ENCODE measurements at places on chromosomes 5 and 9.

- DNase-seq: no peak
Measured at GRCh38 chr9:86549401-86549811, 195.2 kb upstream of the TUT7 start.

DNA sequence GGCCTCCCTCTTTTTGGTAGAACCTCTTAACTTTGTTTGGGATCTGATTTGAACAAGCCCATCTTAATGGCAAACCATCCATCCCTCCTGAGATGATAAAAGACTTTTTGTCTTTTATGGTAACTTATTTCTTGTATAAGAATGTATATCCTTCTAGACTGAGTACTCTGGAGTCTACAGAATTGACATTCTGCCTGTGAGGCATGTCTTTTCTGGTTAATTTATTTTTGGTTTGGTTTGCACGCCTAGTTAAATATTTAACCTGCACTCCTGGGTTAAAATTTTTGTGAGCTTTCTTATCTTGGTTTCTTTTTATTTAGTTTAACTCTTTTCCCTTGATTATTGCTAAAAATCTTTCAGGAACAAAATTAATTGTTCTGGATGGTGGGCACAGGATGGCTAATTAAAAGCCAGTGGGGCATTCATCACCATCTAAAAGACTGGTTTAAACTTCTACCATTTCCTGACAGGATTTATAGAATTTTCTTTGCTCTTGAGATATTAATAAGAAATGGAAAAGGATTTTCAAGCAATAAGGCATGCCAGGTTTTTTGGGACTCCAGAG is 50.3 kb downstream of the PHAX start:
- no peak for DNase-seq

GRCh38 chr9:122333169-122333808 is 37.5 kb upstream of the PTGS1 start:
- no peak for DNase-seq

- DNase-seq: no peak
Measured at GRCh38 chr5:116502138-116502537, 72.5 kb downstream of the SEMA6A start.

GRCh38 chr5:2206293-2207108 is 323.8 kb upstream of the IRX4 start:
- no peak for DNase-seq

- no peak for DNase-seq
Measured at GRCh38 chr5:65037831-65038815, 269.4 kb downstream of the CWC27 start.

DNA sequence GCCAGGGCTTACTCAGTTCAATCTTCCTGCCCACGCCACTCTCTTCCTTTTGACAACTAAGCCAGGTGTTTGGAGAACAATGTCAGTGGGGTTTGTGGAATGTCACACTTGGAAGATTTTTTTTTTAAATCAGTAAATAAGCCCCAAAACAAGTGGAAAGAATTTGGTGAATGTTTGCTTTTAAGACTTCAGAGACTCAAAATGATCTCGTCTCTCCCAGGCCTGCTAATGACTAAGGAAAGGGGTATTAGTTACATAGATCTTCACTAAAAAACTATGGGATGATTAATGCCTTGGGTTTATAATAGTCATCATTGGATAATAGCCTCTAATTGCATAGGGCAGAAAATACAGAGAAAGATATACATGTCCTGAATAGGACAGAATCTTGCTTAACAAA is 166.4 kb downstream of the DMRT2 start:
- DNase-seq: no peak

GRCh38 chr9:89388084-89388867 is 70.0 kb downstream of the SECISBP2 start:
- no peak for DNase-seq

- no peak for DNase-seq
Measured at GRCh38 chr5:36885566-36886485, 9.3 kb downstream of the NIPBL start.

GRCh38 chr5:114266374-114266773 is 95.5 kb upstream of the KCNN2 start:
- no peak for DNase-seq

DNA sequence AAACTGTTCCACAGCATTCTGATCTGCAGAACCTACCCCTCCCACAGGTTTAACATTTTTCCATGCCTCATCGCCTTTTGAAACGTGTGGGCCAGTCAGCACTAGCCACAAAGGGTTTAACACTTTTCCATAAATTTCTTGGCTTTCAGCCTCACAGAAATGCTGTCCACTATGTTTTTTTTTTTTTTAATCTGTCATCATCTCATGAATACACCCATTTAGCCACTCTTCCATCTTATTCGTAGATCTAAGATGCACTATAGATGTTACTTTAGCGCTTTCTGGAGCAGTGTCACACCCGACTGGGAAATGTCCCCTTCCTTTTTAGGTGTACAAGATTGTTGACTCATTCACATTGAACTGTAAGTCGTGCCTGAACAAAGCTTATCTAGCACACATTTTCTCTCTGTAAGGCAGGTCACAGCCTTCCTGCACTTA is 62.3 kb downstream of the GCNT1 start:
- no peak for DNase-seq

DNA sequence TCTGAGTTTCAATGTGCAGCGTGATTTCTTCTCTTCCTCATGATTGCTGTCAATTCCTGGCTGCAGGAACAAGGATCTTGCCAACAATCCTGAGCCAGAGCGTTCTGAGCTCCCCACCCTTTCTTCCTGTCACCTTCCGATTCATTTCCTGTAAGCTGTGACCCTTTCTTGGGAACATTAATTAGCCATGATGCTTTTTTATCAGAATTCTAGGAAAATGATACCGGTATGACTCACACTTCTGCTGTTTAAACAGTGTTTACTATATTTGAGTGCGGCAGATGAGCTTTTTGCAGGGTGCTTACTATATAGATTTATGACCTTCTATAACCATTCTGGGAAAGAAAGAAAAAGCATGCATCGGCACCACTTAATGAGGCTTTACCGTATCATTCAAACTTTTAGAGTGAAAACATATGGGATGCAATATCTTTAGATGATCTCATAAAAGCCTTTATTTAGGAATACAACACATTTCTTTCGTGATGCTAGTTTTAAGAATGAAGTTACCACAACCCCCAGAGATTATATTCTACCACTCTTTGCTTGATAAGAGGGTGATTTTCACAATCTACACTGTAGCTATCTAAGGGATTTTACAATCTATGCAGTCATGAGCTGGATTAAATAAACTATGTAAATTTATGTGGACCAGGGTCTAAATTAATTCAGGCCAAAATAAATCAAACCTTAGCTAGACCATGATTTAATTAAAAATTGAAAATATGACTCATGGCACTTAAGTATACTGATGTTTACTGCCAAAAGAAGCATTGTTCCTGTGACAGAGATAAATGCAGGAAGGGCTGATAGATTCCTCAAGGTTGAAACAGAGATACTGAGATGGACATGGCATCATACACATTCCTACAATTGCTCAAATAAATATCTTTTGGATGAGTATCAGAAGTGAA is 38.0 kb upstream of the OSMR start:
- no peak for DNase-seq

DNA sequence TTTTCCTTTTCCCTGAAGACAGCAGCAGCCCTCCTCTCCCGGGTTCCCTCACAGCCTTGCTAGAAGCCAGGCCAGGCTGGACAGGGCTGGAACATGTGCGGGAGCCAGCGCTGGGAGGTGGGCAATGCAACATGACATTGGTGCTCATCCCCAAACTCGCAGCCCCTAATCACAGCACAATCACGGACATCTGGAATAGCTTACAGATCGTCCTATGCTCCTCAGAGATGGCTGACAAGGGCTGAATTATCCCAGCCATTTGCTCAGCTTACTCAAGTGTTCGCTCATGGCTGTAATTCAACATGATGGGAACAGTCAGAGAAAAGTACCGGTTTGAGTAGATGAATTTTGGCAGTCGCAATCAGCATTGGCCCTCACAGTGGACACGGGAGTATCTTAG is 49.8 kb downstream of the FSTL4 start:
- no peak for DNase-seq

- no peak for DNase-seq
Measured at GRCh38 chr5:154743812-154744211, 11.4 kb upstream of the LARP1 start.

DNA sequence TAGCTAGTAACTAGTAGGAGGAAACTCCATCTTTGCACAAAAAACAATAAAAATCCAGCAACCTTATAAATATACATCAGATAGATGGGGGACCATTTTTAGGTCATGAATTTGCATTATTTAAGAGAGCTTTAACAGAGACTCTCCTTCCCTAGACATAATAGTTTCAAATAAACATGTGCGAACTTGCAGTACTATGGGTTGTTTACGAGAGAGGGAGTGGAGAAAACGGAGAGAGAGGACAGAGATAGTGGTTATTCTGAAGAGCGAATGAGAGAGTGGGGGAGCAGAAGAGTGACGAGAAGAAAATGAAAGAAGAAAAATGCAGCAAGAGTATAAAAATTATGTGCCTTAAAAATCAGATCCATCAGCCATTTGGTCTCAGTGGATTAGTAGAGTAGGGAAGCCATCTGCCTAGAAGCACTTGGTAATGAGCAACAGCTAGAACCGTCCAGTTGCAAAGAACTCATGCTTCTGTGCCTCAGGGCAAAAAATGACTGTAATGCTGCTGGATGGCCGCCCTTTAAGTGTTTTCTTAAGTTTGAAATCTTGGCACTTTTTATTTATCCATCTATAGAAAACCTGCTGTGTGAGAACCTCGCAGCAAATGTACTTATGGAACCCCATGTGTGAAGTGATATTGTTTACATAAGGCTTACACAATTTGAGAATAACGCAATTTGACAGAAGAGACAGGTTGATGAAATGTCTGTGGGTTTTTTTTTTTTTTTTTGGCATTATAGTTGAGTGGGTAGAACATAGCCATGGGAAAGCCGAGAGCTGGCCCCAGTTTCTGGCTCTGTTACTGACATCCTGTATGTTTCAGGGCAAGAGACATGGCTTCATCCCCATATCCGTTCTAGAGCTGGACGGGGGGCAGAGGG is 95.6 kb upstream of the ZNF608 start:
- no peak for DNase-seq

GRCh38 chr9:35349287-35349990 is 140.5 kb upstream of the RUSC2 start:
- DNase-seq: no peak

GRCh38 chr9:95724253-95724991 is 151.1 kb upstream of the ERCC6L2 start:
- DNase-seq: peak; percentile 42

DNA sequence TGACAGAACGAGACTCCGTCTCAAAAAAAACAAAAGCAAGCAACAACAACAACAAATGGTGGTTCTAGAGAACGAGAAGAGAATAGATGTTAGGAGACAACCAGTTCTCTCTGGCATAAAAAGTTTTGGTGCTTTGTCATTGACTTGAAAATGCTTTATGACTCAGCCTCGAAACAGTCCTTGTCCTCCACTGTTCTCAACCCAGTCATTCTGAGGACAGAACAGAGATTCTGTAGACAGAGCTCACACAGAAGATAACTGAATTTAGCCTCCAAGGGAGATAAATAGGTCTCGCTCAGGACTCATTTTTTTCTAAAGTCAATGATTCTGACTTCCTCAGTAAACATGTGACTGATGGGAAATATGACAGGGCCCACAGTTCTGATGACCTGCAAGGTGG is 76.0 kb upstream of the FSTL4 start:
- DNase-seq: no peak

DNA sequence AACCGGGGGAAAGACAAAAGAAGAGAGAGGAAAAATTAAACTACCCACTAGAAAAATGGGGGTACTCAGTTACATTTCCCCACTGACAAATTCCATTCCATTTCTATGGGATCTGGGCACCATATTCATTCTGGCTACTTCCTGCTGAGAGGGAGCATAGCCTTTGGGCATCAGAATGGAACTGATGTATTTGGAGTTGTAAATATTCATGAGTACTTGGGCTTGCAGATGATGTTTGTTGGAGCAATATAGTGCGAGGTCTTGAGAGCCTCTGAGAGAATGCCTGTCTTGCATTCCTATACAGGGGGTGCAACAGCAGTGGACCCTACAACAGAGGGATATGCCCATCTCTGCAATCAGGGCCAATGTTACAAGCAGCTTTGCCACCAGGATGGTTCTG is 16.7 kb downstream of the GMCL2 start:
- no peak for DNase-seq

DNA sequence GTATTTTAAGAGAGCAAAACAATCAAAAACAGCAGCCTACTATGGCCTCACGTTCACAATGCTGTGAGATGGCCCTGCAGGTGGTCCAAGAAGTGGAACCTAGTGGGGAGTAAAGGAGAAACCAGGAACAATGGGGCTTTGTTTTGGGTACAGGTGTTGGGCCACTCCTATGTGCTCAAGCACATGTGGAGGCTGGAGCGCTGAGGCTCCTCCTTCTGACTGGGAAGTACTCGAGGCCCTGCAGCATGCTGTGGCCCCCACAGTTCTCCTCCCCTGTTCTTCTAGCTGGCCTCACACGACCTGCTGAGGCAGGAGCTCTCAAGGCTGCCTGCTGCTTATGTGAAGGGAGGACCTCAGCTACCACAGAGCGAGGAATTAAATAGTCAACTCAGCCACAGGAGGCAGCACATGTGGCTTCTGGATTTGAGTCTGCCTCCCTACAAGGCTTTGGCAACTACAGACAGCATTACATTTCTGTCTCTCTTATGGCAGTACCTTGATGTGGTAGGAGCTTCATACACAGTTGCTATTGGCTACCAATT is 482.3 kb downstream of the SPOCK1 start:
- DNase-seq: no peak

DNA sequence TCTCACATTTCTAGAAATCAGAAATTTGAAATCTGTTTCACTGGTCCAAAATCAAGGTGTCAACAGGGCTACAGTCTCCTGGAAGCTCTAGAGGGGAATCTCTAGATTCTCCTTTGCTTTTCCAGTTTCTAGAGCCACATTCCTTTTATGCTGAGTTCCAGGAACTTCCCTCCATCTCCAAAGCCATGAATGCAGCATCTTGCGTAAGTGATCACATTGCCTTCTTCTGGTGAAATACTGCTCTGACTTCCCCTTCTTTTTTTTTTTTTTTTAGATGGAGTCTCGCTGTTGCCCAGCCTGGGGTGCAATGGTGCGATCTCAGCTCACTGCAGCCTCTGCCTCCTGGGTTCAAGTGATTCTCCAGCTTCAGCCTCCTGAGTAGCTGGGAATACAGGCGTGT is 23.8 kb downstream of the GDA start:
- no peak for DNase-seq

Measured in activated T-cell treated with anti-CD3 and anti-CD28 coated beads for 48 hours (primary cell).